Astrocyte (in vitro differentiated cells and primary cell): ENCODE measurements at places on chromosomes 4 and X. TPM values are rescaled to one million over a fixed set of nuclear protein-coding genes. Genes with fewer than 3 reads are reported as not detected.

DNA sequence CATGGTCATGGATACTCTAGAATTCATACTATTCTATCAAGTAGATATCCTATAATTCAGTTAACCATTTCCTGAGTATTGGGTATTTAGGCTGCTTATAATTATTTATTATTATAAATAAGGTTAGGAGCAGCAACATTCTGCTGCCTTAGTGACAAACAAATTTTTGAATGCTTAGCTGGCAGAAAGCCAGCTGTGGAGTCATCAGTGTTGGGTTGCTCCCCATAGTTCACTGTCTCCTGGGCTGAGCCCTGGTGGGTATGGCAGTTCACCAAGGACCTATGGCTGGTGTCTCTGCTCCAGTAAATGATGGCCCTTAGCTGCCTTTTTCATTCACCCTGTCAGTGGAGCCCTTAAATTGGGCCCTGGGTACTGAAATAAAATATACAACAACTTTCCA lies 61.8 kb downstream of the SMARCA5 start:
- H3K36me3 ChIP-seq = no peaks in the 10 kb centered on the region
- no peaks in the 10 kb centered on the region for H3K27me3 ChIP-seq
- H3K4me1 ChIP-seq = no peaks in the 10 kb centered on the region
- no peak overlapping the region for H3K27ac ChIP-seq
- H3K4me3 ChIP-seq = no peak overlapping the region
- no peak for DNase-seq

GRCh38 chr4:178275671-178276360 lies 833.6 kb upstream of the AGA start:
- H3K36me3 ChIP-seq = no peaks in the 10 kb centered on the region
- no peaks in the 10 kb centered on the region for H3K27me3 ChIP-seq
- DNase-seq = no peak
- H3K27ac ChIP-seq = no peak overlapping the region

- H3K27me3 ChIP-seq = no peaks in the 10 kb centered on the region
- H3K4me3 ChIP-seq = no peak overlapping the region
- no peak for DNase-seq
- H3K27ac ChIP-seq = no peak overlapping the region
- peaks cover 11% of the 10 kb centered on the region for H3K4me1 ChIP-seq
- H3K36me3 ChIP-seq = peaks cover 41% of the 10 kb centered on the region
Measured at GRCh38 chr4:1959104-1959384, 49.7 kb downstream of the NELFA start.

GRCh38 chrX:70549429-70549828 lies 104.8 kb downstream of the DLG3 start:
- no peak overlapping the region for H3K4me3 ChIP-seq
- no peaks in the 10 kb centered on the region for H3K4me1 ChIP-seq
- no peaks in the 10 kb centered on the region for H3K27me3 ChIP-seq

DNA sequence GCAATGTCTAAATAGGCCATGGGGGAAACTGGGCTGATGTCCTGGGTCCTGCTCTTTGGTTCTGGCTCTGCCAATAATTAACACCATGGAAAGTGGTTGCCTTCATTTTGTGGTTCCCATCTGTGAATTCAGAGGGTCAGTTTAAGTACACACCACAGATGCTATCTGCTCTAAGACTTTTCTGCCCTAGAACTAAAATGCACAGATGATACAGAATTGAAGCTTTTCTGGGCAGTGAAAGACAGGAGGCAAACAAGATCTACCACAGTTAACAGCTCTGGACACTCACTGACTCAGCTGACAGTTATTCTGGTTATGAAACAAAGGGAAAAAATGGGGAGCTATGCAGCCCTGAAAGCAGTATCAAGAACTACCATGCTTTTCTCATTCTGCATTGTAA lies 37.3 kb downstream of the APBB2 start:
- no peaks in the 10 kb centered on the region for H3K27me3 ChIP-seq
- H3K4me1 ChIP-seq = peaks cover 43% of the 10 kb centered on the region
- no peaks in the 10 kb centered on the region for H3K36me3 ChIP-seq
- peak; percentile 83 for DNase-seq
- H3K4me3 ChIP-seq = peak overlapping the region; percentile 14

DNA sequence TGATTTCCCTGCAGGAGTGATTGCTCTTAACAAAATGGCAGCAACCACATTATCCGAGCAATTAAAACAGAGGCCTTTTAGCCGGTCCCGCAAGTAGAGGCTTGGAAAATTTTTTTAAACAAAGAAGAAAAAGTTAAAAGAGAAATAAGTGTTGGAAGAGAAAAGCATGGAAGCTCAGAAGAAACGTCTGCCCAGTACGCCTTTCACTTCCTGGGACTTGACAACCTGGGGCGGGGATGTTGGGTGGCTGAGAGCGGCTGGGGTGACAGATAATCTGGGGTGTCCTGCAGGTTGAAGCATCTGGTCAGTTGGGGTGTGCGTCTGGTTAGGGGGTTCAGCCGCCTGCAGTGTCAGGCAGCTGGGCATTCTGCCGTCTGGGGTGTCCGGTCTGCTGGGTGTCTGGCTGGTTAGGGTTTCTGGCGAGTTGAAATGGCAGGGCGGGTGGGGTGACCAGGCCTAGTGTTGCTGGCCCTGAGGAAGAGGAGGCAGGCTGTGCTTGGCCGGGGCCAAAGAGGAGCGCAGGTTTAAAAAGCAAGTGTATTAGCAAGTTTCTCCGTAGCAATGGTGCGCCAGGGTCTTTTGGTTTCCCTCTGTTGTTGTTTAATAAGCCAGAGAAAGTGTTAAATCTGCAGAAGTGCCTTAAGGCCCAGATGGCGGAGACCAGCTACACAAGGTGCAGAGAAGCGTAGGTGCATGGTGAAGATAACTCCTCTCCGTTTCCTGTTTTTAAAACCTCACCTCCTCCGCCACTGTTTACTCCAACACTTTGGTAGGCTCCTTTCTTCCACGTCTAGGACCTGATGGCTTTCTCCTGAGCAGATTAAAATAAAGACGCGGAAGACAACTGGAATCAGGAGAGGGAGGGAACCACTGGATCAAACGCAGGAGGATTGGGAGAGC lies 5.6 kb downstream of the HAND2 start:
- no peak overlapping the region for H3K4me3 ChIP-seq
- DNase-seq = no peak
- H3K36me3 ChIP-seq = no peaks in the 10 kb centered on the region
- H3K4me1 ChIP-seq = peaks cover 11% of the 10 kb centered on the region
- peaks cover 93% of the 10 kb centered on the region for H3K27me3 ChIP-seq

DNA sequence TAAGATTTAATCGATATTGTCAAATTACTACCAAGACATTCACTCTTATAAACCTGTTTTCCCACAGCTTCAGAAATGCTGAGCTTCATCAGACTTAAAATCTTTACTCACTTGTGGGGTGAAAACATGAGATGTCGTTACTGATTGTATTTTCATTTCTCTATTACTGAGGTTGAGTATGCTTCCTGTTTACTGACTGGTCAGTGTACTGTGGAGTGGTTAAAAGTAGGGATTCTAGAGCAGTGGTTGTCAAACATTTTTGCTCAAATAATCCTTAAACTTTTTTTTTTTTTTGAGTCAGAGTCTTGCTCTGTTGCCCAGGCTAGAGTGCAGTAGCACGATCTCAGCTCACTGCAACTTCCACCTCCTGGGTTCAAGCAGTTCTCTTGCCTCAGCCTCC lies 50.3 kb downstream of the NSUN7 start:
- no peak overlapping the region for H3K27ac ChIP-seq
- H3K27me3 ChIP-seq = no peaks in the 10 kb centered on the region
- no peaks in the 10 kb centered on the region for H3K36me3 ChIP-seq
- H3K4me1 ChIP-seq = no peaks in the 10 kb centered on the region
- H3K4me3 ChIP-seq = no peak overlapping the region

- no peaks in the 10 kb centered on the region for H3K4me1 ChIP-seq
- H3K27me3 ChIP-seq = no peaks in the 10 kb centered on the region
- no peak overlapping the region for H3K27ac ChIP-seq
- no peak for DNase-seq
Measured at GRCh38 chrX:17174671-17175070, 200.3 kb upstream of the NHS start.

DNA sequence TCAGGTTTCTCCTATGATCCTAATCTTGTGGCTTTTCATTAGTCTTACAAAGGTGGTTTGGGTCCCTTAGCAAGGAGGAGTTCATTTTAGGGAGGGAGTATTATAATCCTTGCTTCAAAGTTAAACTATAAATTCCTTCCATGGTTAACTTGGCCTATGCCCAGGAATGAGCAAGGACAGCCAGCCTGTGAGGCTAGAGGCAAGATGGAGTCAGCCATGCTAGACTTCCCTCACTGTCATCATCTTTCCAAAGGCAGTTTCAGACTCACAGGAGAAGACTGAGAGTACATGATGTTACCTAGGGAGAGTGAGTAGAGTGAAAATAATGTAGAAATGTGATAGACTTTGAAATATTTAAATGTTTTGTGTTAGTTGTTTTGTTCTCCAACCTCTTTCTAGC lies 192.3 kb downstream of the GPAT3 start:
- no peaks in the 10 kb centered on the region for H3K36me3 ChIP-seq
- H3K4me3 ChIP-seq = no peak overlapping the region
- no peak for DNase-seq
- no peaks in the 10 kb centered on the region for H3K27me3 ChIP-seq
- no peaks in the 10 kb centered on the region for H3K4me1 ChIP-seq

GRCh38 chrX:38699121-38699520 lies 102.1 kb upstream of the MID1IP1 start:
- no peaks in the 10 kb centered on the region for H3K27me3 ChIP-seq
- no peak for DNase-seq
- H3K36me3 ChIP-seq = no peaks in the 10 kb centered on the region

DNA sequence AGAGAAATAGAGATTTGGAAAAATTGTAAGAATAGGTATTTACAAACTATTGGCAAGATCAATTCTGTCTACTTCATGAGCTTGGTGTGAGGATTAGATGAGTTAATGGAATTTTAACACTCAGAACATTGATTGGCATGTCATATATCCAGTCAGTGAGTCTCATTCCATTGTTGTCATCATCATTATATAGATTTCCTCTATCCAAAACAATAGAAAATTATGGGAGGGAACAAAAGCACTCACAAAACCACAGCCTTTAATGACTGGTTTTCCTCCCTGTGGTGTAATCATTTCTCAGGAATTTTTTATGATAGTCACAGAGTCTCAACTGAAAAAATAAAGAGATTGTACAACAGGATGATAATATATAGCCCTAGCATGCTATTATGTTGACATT lies 21.1 kb downstream of the KLHL5 start:
- no peak overlapping the region for H3K27ac ChIP-seq
- no peaks in the 10 kb centered on the region for H3K27me3 ChIP-seq
- DNase-seq = peak; percentile 68

GRCh38 chr4:81454948-81455347 lies 16.8 kb downstream of the RASGEF1B start:
- no peak overlapping the region for H3K4me3 ChIP-seq
- H3K27me3 ChIP-seq = no peaks in the 10 kb centered on the region
- H3K27ac ChIP-seq = no peak overlapping the region
- no peaks in the 10 kb centered on the region for H3K36me3 ChIP-seq
- DNase-seq = no peak

GRCh38 chr4:7381221-7381889 lies 53.4 kb downstream of the PSAPL1 start:
- no peaks in the 10 kb centered on the region for H3K4me1 ChIP-seq
- H3K4me3 ChIP-seq = no peak overlapping the region
- peaks cover 7% of the 10 kb centered on the region for H3K27me3 ChIP-seq
- no peak overlapping the region for H3K27ac ChIP-seq
- DNase-seq = no peak
- no peaks in the 10 kb centered on the region for H3K36me3 ChIP-seq

SPINK2 gene
- not detected in 2 replicates for total RNA-seq

ZAR1 gene
- not detected in 2 replicates for total RNA-seq

ODAPH gene
- total RNA-seq = 55.3 TPM in 2 replicates

UNC5C gene
- 3.1 and 5.7 TPM in 2 replicates for total RNA-seq

MAGEA2B gene
- 1.2 and 2.9 TPM in 2 replicates for total RNA-seq

UBA1 gene
- 232 and 244 TPM in 2 replicates for total RNA-seq

NPY1R gene
- 1.1 TPM in 2 replicates for total RNA-seq

PPEF1 gene
- 0.14 TPM in 1 of 2 replicates, not detected in the other for total RNA-seq

CLIC2 gene
- 0.27 TPM in 1 of 2 replicates, not detected in the other for total RNA-seq
